Osteocyte (in vitro differentiated cells): ENCODE measurements at places on chromosomes 7 and 10. TPM values are rescaled to one million over a fixed set of nuclear protein-coding genes. Genes with fewer than 3 reads are reported as not detected.

DNA sequence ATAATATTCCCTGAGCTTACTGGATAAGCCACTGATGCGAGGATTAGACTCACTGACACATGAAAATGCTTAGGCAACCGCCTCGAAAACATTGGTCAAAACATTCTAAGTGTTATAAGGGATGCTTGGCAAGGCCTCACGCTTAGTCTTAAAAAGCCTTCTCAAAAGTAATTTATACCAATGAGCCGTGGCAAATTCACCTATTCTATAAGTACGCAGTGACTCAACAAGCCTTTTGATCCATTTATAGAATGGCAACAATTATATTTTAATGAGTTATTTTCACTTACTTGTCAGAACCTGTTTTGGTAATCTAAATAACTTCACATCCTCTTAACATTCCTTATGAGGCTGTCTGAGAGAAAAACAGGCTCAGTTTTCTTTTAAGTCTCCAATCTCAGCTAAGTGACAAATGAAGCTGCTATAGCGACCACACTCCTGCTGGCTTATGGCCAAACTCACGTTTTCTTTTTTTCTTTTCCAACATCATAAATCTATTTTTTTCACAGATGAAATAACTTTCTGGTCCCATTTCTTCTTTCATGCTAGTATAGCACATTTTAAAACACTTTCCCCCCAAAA, 121.2 kb upstream of the AFAP1L2 start:
- no peak for DNase-seq

- DNase-seq = no peak
Measured at GRCh38 chr7:74527842-74528241, 74.1 kb downstream of the GTF2IRD1 start.

CACNA2D1 gene
- 24.3 and 25.2 TPM in 2 replicates for total RNA-seq

SFR1 gene
- total RNA-seq = 7.0 and 7.9 TPM in 2 replicates

AMPH gene
- 9.8 and 10.7 TPM in 2 replicates for total RNA-seq
